NCI-H1105 treated with DMSO at 0.1 percent for 48 hours (cell line): ENCODE measurements at places on chromosomes 12 and 14.
A peak's percentile ranks its signal among the peaks of the same experiment; 100 is the strongest.

GRCh38 chr12:67237231-67237630 lies 31.9 kb upstream of the CAND1 start:
- DNase-seq = no peak

GRCh38 chr14:41549282-41549681 lies 57.4 kb upstream of the LRFN5 start:
- no peak for DNase-seq

- no peak for DNase-seq
Measured at GRCh38 chr12:66674495-66675122, 4.3 kb downstream of the GRIP1 start.

- peak; percentile 87 for DNase-seq
Measured at GRCh38 chr12:97561619-97562290, 99.2 kb downstream of the RMST start.

GRCh38 chr14:104283197-104284106 lies 145.1 kb downstream of the KIF26A start:
- DNase-seq = peak; percentile 25

- no peak for DNase-seq
Measured at GRCh38 chr12:50297996-50298395, 14.7 kb upstream of the LIMA1 start.

- no peak for DNase-seq
Measured at GRCh38 chr14:98700748-98701147, 571.2 kb downstream of the BCL11B start.

- DNase-seq = no peak
Measured at GRCh38 chr12:122858171-122858570, 22.9 kb downstream of the HIP1R start.

DNA sequence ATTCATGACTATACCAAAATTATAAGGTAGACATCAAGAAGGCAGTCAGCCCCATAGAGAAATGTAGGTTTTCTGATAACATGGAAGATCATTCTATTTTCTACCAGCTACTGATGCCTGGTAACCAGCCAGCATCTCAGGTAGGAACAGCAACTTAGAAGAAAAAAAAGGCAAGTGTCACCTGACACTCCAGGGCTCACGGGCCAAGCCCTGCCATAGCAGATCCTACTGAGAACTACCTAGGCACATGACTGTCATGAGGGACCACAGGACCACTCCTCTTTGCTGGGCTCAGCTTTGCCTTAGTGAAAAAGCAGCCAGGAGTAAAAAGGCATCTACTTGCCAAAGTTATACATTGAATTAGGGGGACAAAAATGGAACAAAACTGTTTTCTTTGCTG lies 33.4 kb downstream of the CORO1C start:
- peak; percentile 22 for DNase-seq

GRCh38 chr12:104463368-104463767 lies 6.6 kb downstream of the CHST11 start:
- DNase-seq = no peak

- no peak for DNase-seq
Measured at GRCh38 chr14:23063601-23064000, 6.3 kb upstream of the CDH24 start.

- DNase-seq = no peak
Measured at GRCh38 chr12:93169536-93169935, 208.2 kb upstream of the NUDT4 start.

GRCh38 chr12:76898442-76898841 lies 19.6 kb upstream of the CSRP2 start:
- no peak for DNase-seq

DNA sequence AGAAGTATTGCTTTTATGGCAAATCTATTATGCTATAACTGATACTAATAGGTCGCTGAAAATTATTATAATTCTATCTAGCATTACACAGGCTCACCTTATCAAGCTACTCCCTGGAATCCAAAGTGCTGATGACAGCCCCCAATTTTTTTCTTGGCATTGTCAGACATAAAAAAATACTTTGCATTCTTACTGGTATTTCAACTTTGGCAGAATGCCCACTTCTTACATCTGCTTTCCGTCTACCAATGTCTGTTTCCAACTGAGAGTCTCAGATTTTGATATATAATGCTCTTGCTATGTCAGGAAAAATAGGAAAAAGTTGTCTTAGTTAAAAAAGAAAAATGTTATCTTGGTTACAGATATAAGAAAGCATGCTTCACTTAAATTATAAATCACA lies 615.4 kb downstream of the C12orf50 start:
- peak; percentile 46 for DNase-seq

- DNase-seq = no peak
Measured at GRCh38 chr14:94505641-94506040, 3.6 kb downstream of the SERPINA12 start.

DNA sequence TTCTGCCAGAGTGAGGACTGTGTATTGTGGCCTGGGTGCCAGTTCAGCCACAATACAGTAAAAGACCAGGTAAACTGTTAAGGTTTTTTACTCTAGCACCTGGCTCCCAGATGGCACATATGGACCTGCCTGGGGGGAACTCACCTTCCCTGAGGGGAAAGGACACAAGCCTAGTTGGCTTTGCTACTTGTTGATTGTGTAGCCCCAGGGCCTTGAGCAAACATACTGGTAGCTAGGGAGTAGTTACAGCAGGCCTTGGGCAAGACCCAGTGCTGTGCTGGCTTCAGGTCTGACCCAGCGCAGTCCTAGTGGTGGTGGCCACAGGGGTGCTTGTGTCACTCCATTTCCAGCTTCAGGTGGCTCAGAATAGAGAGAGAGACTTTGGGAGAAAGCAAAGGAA lies 216.4 kb downstream of the KLHL28 start:
- no peak for DNase-seq

- no peak for DNase-seq
Measured at GRCh38 chr12:94676031-94676641, 25.8 kb upstream of the TMCC3 start.

DNA sequence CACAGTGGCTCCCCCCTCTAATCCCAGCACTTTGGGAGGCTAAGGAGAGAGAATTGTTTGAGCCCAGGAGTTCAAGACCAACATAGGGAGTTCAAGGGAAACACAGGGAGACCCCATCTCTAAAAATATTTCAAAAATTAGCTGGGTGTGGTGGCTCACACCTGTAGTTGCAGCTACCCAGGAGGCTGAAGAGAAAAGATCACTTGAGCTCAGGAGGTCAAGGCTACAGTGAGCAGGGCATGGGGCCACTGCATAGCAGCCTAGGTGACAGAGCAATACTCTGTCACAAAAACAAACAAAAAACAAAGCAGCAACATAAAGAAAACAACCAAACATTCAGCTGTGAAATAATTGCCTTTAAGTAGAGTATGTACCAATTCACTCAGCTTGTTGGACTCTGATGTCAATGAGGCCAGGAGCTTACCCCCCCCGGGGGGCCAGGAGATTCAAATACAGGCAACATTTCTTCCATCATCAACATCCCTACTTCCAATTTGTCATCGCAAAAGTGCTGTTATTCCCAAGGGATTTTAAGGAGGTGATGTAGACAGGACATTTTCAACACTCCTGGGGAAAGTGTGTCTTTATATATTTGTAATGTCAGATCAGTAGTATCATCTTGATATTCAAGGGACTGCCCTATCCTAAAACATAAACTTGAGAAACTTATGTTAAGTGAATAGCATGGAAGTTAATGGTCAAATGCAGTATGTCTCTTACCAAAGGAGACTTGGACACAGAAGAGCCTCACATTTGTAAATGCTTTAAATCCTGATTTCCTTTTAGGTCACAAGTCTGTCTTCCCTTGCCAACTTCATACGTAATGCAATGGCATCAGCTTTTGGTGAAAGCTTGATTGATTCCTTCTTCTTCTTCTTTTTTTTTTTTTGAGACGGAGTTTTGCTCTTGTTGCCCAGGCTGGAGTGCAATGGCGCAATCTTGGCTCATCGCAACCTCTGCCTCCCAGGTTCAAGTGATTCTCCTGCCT lies 40.6 kb upstream of the AEBP2 start:
- no peak for DNase-seq

DNA sequence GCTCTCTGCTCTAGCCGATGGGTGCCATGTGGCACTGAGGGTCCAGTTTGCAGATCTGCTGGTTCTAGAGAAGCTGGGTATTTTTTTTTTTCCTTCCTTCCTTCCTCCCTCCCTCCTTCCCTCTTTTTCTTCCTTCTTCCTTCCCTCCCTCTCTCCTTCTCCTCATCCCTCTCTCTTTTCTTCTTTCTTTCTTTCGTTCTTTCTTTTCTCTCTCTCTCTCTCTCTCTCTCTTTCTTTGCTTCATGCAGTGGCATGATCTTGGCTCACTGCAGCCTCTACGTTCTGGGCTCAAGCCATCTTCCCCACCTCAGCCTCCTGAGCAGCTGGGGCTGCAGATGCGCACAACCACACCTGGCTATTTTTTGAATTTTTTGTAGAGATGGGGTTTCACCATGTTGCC lies 2.7 kb upstream of the BCL7A start:
- no peak for DNase-seq

DNA sequence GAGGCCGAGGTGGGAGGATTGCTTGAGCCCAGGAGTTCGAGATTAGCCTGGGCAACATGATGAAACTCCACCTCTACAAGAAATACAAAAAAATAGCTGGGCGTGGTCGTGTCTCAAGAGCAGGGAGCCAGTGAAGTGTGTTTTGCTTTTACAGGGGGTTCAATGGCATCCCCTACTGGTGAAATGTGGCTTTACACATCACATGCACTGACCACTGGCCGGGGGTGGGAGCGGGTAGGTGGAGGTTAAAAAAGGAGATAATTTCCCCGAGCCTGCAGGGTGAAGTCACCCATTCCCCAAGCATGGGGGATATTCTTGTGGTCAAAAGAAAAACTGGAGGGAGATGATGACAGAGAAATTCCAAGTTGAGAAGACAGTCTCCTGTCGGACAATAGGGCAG lies 63.6 kb upstream of the PWP1 start:
- DNase-seq = no peak

GRCh38 chr14:92726135-92726932 lies 22.1 kb downstream of the LGMN start:
- DNase-seq = no peak

GRCh38 chr12:52229836-52230343 lies 3.2 kb upstream of the KRT7 start:
- DNase-seq = no peak

- no peak for DNase-seq
Measured at GRCh38 chr14:64726585-64726890, 22.3 kb downstream of the PLEKHG3 start.

- no peak for DNase-seq
Measured at GRCh38 chr12:115103884-115104883, 420.2 kb upstream of the TBX3 start.

DNA sequence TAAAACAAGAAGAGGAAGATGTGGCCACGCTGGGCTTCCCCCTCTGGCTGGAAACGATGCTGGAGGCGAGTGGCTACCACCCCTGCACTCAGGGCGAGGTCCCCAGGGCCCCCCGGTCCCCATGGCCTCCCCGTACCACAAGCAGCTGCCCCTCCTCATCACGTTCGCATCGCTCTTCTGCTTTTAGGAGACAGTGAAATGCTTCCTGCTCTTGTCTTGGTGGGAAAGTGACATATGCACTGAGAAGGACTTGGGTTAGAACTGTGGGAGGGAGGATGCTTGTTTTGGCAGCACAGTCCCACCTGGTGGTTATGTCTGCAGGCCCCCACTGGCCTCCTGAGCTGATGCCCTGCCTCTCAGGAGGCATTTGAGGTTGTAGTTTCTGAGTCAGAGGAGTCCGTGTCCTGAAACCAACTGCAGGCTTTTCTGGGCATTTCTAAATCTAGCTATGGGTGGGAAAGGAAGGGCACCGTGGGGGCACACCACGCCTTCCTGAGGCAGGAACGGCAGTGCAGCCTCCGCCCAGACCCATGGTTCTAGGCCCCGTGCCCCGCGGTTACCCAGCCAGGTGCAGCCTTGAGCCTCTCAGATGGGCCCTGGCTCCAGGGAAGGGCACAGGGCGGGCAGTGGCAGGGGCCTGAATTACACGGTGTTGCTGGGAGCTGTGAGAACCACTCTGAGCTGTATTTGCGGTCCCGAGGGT lies 139.3 kb downstream of the ADGRD1 start:
- DNase-seq = no peak

GRCh38 chr14:26067341-26067740 lies 530.5 kb downstream of the NOVA1 start:
- no peak for DNase-seq

DNA sequence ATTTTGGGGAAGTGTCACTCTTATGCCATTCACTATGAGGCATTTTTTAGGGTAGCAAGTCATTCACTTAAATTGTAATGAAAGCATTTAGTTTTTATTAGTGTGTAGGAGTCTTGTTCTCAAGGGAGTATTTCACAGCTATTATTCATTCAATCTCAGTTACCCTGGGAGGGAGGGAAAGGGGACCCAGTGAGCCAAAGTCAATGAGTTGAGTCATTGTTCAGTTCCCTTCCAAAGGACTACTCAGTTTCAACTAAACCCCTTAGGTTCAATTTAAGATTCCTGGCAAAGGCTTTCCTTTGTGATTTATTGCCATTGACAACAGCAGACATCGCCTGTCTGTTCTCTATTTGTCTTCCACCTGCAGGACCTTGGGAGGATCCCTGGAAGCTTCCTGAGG lies 29.3 kb upstream of the RASSF8 start:
- DNase-seq = no peak

- DNase-seq = no peak
Measured at GRCh38 chr12:109732321-109733305, 19.0 kb downstream of the FAM222A start.

DNA sequence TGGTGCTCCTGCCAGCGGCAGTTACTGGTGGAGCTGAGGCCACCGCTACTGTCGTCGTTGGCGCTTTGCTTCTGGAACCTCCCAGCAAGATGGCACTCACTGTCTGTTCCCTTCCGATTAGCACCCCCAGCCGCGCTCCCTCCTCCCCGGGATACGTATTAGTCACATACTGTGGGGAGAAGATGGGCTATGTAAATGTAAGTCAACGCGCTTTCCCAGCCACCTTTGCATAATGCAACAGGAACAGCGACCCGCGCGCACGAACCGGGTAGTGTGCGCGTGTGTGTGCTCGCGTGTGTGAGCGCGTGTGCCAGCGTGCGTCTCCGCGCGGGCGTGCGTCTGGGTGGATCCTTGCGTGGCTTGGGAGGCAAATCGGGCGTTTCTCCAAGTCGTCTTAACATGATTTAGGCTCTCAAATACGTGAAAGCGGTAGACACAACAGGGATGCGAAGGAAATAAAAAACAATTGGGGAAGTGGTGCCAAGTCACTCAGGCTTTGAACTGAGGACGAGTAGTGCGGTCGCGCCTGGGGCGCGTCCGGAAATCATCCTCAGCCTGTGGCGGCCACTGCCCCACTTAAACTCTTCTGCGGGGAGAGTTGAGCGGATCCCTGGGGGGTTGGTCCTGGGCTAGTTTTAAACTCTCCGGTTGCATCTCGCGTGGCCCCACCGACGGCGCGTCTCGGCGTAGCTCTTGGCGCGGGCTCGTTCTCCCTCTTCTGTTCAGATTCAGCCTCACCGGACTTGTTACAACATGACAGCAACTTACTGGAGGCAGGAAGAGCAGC lies 1.8 kb downstream of the FLRT2 start:
- DNase-seq = no peak

DNA sequence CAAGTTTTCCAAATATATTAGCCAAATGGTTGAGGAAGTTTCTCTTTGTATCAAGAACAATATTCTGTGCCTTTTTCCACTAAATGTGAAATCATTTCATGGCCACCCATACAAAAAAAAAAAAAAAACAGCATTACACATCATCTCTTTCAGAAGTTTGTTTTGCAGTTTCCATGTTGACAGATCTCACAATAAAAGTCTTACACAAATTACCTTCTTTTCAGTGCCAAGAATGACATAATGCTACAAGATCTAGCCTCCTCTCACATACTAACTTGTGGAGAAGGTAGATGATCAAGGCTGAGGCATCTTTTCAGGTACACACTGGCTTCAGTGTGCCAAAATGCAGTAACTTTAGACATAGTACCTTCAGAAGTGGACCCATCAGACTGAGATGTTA lies 35.3 kb downstream of the PRKD1 start:
- DNase-seq = no peak
